Stimulated activated CD4-positive, alpha-beta T cell treated with anti-CD3 and anti-CD28 coated beads, Interleukin-1b, Interleukin-23, amount 100 ng/mL, for 48 hours (primary cell): ENCODE measurements at places on chromosomes 11 and 22.

DNA sequence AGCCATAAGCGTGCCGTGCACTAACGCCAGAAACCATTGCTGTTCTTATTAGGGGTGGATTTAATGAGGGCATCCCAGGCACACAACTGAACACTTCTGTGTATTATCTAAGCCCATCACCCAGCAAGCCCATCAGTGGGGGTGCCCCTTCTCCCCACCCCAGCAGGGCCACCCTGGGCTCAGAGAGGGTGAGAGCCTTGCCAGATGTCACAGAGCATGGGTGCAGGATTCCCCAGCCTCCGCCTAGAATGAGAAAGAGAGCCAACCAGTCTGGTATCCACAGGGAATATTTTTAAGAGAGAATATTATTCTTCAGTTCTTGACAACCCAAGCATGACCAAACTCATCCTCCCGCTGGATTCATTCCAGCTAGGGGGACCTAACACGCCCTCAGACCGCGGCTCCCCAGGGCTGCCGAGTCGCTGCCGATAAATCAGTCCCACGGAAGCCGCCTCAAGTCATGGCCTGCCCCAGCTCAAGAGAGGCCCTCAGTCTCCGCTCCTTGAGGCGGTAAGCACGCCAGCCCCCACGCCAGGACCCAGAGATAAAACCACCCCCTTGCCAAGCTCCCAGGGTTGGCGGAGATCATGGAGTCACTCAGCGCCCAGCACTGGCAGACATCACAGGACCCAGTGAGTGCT, 47.2 kb downstream of the MN1 start:
- DNase-seq: no peak

- DNase-seq: no peak
These were observed 15.4 kb upstream of the PEX26 start for GRCh38 chr22:18062421-18062820.

GRCh38 chr22:49727881-49728569, 99.6 kb downstream of the BRD1 start:
- DNase-seq: no peak

DNA sequence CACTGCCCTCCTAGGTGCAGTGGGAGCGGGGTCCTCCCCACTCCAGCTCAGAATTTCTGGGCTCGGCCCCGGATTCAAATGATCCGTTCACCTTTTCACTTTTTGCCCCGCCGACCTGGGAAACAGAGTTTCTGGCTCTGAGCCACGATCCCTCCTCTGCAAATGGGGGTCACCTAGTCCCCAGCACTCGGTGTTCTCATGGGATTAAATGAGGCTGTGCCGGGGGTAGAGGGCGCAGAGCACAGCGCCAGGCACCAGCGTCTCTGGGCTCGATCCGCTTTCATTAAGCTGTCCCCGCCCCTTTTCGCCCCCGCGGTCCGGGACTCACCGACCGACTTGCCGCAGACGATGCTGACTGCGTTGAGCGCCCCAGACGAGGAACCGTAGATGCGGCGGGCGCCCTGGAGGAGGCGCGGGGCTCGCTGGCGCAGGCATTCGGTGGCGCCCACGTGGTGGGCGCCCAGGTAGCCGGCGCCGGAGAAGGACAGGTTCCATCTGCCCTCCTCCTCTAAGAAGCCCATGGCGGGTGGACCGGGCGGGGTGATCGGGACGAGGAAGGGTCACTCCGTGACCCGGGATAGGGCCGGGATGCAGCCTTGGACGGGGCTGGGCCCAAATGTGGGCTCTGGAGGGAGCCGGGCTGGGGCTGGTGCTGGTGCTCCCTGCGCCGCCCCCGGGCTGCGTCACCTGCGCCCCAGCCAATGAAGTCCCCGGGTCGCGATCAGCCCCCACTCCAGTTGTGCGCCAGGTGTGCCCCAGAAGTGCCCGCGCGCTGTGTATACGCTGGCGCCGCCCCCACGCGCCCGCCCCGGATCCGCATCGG, at the start of gene PNPLA5:
PNPLA5 (minus strand) TSS at position 654 of the 823 bp plus-strand sequence; CDS start at position 521, 133 bp downstream.
- DNase-seq: peak; percentile 31

GRCh38 chr11:11155962-11156815, 196.9 kb downstream of the CSNK2A3 start:
- peak; percentile 61 for DNase-seq

- no peak for DNase-seq
These were observed 59.3 kb downstream of the RAB30 start for GRCh38 chr11:83012168-83013067.

DNA sequence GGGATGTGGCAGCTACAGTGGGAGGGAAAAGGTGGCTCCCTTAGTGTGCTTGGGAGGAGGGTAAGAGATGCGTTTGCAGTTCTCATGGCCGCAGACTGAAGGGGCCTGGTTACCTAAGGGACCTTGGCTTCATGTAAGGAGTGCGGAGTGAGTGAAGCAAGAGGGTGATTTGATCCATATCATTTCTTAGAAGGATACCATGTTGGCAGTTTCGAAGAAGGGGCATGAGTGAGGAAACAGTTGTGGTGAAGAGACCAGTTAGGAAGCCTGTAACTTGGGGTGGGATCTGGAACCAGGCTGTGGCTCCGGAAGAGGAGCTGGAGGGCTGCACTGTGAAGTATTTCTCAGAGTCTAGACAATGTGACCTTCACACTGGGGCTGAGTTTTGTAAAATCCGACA, 45.0 kb downstream of the ST3GAL4 start:
- no peak for DNase-seq

DNA sequence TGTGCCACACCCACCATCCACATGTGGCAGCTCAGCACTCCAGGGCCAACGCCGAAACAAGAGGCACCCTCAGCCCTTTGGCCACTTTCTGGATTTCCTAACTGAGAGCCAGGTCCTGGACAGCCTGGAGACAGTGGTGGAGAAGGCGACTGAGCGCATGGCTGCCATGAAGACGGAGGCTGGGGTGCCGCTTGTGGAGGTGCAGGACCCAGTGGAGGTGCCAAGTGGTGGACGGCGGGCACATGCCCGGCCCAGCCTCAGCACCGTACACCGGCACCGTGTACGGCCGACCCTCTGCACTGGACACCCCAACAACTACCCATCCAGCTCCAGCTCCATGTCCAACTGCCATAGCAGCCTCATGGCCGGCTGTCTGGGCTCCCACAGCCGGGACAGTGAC, 1.5 kb downstream of the CCDC116 start:
- DNase-seq: no peak

- DNase-seq: no peak
These were observed 292.8 kb upstream of the SYN3 start for GRCh38 chr22:33350961-33351360.

GRCh38 chr11:75907906-75908527, 93.0 kb downstream of the UVRAG start:
- no peak for DNase-seq

DNA sequence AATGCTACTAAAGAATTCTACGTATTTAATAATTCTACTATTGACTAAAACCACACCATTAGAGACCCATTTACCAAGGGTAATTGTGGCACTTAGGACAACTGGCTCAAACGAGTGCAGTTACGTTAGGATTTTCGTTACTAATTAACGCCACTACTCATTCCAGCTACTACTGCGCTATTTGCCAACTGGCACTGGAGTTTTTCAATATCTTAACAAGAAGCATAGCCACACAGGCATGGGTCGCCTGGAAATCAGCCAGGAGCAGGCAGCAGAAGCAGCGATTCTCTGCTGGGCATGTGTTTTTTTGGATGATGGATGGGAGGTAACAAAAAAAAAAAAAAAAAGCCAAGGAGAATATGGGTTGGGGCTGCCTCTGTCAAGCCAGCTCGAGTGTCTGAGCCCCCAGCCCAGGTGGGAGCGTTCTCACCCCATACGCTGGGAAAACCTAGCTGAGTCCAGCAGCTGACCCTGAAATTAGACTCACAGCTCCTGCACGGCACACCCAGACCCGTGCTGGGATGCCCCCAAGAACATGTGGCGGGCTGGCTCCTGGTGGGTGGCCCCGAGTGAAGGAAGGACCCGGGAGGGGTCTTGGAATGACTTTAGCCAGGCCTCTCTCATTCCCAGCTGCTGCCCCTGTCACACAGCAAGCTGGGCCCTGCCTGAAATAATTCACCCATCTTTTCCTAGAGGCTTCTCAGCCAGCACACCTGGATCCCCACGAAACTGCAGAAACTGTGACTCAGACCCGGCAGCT, 214.0 kb downstream of the BRD1 start:
- DNase-seq: no peak

GRCh38 chr11:33280411-33280810, 23.2 kb downstream of the HIPK3 start:
- no peak for DNase-seq

DNA sequence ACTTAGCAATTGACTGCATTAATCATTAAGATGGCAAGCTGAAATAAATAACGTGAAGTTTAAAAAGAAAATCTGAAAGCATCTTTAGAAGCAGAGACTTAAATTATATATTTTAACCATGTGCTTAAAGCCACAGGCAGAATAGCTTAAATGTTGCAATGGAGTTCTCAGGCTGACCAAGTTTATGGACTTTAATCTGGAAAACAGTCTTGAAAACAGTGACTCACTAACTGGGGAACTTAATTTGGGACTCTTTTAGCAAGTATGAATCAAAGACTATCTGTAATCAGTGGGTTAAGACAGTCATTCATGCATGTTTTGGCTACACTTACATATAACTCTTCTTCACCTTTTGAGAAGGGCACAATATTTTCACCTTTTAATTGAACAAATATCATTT, 12.6 kb upstream of the GLYATL1 start:
- DNase-seq: no peak

DNA sequence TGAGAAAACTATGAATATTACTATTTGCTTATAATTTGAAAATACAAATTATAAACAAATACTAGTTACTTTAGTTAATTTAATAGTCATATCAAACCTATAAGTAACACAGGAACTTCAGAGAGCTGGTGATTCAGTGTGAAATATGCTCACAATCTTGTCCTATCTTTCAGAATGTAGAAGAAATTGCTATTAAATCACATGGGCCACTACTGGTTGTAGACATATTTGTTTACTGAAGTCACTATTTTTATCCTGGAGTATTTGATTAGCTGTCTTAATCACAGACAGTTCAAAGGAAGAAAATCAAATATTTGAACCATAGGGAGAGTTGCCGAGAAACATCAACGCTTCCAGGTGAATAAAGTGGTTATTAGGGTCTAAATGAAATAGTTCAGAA, 187.6 kb upstream of the ANO3 start:
- DNase-seq: no peak

- no peak for DNase-seq
These were observed 8.3 kb upstream of the SLC39A13 start for GRCh38 chr11:47399860-47400767.

DNA sequence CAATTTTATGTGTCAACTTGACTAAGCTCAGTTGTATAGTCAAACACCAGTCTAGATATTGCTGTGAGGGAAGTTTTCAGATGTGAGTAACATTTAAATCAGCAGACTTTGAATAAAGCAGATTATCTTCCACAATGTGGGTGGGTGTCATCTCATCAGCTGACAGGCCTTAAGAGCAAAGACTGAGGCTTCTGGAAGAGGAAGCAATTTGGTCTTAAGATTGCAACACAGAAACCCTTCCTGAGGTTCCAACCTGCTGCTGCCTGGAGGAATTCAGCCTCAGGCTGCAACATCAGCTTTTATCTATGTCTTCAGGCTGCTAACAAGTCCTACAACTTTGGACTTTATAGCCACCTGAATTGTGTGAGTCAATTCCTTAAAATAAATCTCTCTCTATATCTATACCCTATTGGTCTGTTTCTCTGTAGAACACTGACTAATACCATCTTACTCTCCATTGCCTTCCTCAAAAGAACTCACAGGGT, 277.2 kb upstream of the PLET1 start:
- no peak for DNase-seq

DNA sequence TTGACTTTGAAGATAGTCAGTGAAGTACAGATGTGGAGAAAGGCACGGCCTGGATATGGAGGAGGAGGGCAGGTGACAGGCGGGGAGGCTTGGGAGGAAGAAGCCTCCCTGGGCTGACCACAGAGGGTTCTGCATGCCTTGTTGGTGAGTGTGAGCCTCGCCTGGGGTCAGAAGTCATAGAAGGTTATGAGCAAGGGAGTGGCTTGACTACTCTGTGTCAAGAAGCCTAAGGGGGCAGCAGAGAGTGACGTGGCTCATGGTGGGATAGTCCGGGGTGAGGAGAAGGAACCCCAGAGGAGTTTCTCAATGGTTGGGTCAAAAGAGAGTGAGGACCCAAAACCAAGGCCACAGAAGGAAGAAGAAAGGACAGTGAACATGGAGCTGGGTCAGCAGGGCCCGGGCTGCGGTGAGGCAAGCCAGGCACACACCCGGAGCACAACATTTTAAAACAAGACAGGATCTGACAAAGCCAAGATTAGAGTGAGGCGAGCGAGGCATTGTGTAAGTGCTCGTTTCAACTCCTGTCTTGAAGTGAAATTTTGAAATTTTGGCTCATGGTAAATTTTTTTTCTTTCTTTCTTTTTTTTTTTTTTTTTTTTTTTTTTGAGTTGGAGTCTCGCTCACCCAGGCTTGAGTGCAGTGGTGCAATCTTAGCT, 31.9 kb downstream of the PDGFB start:
- no peak for DNase-seq

- DNase-seq: peak; percentile 57
These were observed 74.6 kb downstream of the RAB30 start for GRCh38 chr11:82996966-82997606.

DNA sequence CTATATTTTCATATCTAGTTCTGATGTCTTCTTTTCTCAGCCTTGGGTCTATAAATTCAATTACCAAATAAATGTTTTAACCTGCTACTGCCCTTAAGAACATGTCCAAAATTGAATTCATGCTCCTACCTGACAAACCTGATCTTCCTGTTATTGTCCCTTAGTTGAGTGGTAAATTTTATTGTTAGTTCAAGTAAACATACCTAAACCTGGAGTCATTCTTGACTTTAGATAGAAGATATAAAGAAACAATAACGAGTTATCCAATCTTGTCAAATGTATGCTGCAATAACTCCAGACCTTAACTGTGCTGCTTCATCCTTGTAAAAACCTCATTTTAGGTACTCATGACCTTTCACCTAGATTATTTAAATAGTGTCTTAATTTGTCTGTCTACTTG, 34.6 kb upstream of the SC5D start:
- no peak for DNase-seq

DNA sequence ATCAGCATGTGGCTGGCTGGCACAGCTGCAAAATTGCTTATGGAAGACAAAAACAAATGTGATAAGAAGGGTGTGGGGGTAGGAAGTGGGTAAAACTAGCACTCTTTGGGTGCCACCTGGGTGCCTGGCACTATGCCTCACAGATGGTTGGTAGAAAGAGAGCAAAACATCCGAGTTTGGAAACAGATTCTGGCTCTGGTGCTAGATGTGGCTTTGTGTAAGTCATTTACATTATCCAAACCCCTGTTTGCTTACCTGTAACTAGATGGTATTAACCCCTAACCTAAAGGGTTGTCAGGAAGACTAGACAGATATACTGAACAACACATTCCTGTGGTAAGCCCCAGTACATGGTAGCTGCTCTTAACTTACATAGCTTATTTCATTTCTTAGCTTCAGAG, 905.6 kb downstream of the DLG2 start:
- no peak for DNase-seq

- DNase-seq: no peak
These were observed 44.6 kb downstream of the MRE11 start for GRCh38 chr11:94449029-94449428.

DNA sequence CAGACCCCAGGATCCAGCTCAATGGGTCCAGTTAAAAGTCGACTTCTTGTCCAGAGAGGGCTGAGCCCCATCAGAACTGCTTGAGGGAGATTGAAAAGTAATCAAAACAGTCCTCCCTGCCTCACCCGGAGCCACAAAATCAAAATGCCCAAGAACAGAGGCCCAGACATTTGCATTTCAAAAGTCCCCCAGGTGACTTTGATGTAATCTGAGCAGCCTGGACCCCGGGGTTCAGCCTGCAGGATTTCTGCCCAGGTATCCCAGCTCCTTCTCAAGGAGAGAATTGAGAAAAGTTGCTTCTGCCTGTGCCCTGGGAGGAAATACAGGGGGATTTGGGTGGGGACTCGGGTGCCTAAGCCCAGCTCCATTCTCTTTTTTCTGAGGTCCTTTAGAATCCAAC, 1385.0 kb downstream of the TBC1D22A start:
- no peak for DNase-seq
